ENCODE measurements at places on chromosomes 3 and 15.
A peak's percentile ranks its signal among the peaks of the same experiment; 100 is the strongest.

- no peak for DNase-seq
Measured at GRCh38 chr15:96351761-96352603, 21.5 kb downstream of the NR2F2 start.

DNA sequence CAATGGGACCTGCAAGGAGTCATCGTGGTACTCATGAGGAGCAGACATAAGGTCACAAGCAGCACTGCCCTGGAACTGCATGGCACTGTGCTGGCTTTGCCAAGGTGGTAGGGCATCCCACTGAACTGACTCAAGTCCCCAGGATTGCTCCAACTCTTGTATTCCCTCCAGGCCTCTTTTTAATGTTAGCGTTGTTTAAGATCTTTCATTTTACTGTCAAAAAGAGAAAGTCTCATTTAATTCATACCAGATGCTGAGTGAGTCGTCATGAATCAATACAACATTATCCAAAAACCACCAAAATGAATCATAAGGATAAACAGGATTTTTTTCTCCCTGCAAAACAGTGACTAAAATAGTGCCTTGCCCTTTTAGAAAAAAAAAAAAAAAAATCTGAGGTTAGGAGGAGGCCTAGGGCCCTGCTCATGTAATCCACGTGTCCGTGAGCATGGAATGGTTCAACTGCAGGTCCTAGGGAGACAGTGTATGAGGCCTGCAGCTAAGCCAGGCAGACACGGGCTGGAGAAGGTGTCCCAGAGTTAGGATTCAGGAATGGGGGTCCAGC lies 36.7 kb upstream of the BLM start:
- DNase-seq: no peak

DNA sequence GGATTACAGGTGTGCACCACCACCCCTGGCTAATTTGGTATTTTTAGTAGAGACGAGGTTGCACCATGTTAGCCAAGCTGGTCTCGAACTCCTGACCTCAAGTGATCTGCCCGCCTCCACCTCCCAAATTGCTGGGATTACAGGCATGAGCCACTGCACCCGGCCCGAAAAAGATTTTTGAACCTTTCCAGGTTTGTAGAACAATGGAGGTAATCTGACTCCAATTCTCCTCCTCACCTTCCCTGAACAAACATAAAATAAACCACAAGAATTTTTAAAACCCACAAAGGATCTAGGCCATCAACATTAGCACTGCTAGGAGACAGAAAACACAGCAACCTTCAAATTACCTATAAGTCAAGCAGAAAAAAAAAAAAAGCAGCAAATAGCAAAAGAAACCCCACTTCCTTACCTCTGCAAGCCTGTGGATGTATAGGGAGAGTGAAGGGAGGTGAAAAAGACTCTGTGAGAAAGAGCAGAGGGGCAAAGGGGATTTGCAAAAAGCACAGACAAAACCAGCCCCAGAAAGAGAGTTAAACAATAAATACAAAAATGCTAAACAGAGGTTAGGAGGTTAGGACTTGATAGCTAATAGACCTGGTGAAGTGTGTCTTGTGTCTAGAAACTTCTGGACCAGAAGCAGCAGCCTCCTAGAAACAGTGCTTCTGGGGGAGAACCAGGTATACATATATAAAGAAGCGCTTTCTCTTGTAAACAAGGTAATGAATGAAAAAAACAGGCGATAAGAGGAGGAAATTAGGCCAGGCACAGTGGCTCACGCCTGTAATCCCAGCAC lies 32.1 kb downstream of the TFDP2 start:
- no peak for DNase-seq

GRCh38 chr15:44096596-44096995 lies 98.5 kb downstream of the FRMD5 start:
- no peak for DNase-seq

DNA sequence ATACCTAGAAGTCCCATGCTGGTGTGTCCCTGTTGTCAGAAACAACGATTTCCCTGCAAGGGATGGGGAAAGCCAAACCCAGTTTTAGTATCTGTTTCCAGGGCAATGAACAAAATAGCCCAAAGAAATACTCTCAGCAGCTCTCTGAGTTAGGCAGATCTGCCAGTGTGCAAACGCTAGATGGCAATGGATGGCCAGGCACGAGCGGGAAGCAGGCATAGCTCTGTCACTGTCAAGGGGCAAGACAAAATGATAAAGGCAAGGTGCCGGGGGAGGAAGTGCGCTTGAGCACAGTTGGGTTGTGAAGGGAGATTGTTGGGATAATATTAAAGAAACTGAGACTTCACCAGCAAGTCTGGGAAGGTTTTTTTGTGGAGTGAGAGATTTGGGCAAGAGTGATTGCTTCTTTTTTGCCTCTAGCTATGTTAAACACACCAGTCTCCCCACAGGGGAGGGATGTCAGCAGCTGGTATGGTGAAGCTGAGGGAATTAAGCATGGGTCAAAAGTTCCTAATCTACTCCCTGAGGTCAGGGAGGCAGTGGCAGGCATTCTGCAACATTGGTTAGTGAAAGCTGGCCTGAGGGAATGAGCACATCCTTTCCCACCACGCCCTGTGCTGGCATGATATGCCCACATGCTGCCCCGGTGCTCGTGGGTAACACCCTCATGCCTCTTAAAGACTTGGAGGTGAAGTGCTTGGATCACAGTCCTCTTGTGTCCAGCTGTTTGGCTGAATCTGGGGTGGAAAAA lies 117.5 kb downstream of the PDCD6IP start:
- peak; percentile 47 for DNase-seq

Data from NCI-H82 (cell line).